ENCODE measurements at places on chromosomes 1 and 21.

GRCh38 chr1:224089583-224089982, 24.3 kb upstream of the FBXO28 start:
- DNase-seq, result no peak

DNA sequence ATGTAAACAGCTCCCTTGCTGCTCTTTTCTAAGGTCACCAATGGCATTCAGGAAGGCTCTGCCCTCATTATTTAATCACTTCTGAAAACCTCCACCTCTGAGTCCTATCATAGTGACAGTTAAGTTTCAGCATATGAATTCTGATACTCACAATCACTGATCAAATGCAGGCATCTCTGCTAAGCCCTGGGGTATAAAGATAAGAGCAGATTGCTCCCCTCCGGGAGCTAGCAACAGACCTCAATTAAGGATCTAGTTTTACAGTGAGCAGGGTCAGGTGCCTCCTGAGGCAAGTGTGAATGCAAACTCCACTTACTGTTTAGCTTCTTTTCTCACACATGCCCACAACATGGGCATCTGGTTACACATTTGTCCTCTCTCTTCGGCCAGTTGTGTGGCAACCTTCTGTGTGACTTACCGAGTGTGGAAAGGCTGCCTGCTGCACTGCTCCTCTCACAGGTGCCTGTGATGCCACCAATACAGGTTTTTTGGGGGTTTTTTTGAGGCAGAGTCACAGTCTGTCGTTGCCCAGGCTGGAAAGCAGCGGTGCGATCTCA, 15.0 kb downstream of the IL10RB start:
- DNase-seq, result no peak

GRCh38 chr1:116908820-116909511, 750 bp upstream of the PTGFRN start:
- no peak for DNase-seq

GRCh38 chr1:84410328-84411095, 12.2 kb downstream of the DNASE2B start:
- no peak for DNase-seq

DNA sequence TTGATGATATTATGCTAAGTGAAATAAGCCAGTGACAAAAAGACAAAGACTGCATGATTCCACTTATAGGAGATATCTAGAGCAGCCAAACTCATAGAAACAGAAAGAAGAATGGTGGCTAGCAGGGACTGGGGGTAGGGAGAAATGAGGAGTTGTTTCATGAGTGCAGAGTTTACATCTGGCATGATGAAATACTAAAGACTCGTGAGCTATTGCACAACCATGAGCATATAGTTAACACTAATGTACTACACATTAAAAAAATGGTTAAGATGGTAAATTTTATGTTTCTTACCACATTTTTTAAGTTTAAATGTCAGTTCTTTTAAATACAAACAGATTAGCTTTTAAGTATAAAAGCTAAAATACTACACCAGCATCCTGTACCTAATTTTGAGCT, 57.8 kb downstream of the ESRRG start:
- DNase-seq, result no peak

GRCh38 chr1:30806381-30807317, 49.1 kb upstream of the LAPTM5 start:
- no peak for DNase-seq

DNA sequence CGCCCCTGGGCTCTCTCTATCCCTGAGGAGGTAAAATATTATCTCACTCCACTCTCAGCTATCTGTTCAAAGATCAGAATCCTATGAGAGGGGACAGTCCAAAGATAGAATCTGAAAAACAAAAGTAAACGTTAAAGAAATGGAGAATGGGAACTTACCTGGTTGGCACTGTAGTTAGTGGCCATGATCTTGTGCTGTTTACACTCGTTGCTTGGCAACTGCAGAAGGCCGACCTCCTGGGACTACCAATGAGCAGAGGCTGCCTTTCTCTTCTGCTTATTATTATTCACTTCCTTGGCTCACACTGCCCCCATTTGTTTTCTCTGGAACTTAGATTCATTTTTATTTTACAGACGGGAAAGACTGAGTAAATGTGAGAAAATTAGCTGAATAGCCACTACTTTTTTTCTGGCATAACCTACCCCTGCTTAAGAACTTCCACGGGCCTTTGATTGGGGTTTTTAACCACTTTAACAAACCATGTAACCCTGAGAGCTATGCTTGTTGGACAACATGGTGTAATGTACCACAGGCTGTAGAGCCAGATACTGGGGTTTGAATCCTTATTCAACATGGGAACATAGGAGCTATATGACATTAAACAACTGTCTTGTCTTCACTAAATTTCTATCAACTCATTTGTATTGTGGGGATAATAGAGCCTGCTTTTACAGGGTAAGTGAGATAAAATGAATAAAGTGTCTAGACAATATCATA, at the start of gene CFAP126:
TSS of gene CFAP126 (minus strand) at position 193 of the 717 bp plus-strand sequence. CDS start at position 185, 8 bp downstream.
- no peak for DNase-seq

DNA sequence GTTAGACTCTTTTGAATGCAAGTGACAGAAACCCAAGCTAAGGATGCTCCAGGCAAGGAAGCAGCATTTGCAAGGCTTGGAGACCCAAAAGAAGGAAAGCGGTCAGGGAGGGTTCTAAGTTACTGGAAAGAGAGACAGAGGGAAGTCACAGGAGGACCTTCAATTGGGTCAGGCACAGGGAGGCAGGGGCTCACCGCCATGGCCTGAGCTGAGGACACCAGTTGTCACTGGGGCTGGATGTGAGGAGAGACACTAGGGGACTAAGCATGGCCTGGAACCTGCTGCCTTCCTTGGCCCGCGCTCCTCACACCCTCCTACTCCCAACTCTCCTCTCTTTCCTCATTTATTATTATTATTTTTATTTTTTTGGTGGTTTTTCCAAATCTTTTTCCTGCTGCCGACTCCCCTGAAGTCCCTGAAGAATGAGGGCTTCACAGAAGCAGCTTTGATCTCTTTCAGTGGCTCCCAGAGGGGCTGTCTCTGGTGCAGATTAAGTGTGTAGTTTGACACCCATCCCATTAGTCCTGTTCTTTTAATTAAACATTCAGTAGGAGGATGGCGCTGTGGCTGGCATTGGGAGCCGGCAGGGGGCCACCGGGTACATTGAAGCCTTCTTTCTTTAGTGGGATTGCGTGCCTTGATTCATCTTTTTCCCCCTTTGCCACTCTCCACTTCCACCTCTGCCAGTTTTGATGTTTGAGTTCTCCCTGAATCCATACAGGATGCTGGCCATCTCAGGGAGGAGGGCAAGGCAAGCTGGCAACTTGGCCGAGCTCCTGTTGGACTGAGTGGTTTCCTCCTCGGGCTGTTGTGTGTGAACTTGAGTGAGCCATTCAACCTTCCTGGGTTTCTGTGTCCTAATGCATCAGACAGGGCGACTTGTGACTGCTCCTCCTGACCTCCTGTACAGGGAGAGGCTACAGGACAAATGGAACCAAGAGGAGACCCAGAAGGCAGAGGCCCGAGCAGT, 59.3 kb downstream of the MDM4 start:
- DNase-seq, result no peak

DNA sequence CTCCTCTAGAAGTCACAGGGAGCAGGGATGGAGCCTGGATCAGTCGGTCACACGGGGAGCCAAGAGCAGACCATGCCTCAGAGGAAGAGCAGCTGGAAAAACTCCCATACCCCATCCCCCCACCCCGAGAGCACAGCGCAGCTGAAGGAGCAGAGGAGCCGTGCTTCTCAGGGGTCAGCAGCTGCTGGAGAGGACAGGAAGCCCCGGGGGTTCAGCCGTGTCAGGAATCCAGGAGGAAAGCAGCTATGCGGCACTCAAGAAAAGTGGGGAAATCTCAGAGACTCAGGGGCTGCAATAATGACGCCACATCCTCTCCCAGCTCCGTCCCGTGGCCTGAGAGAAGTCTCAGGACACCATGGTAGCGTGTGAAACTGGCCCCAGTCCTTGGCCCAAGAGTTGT, 102.3 kb downstream of the NPHP4 start:
- DNase-seq, result no peak

GRCh38 chr1:219125342-219125741, 48.3 kb upstream of the LYPLAL1 start:
- DNase-seq, result no peak

- peak; percentile 45 for DNase-seq
Observed at GRCh38 chr1:91124989-91125417, 103.2 kb upstream of the ZNF644 start.

- no peak for DNase-seq
Observed at GRCh38 chr1:38062361-38063288, 16.0 kb upstream of the POU3F1 start.

- DNase-seq, result no peak
Observed at GRCh38 chr21:37047079-37047478, 25.8 kb downstream of the PIGP start.

GRCh38 chr1:62131093-62131725, 63.4 kb upstream of the L1TD1 start:
- DNase-seq, result no peak

DNA sequence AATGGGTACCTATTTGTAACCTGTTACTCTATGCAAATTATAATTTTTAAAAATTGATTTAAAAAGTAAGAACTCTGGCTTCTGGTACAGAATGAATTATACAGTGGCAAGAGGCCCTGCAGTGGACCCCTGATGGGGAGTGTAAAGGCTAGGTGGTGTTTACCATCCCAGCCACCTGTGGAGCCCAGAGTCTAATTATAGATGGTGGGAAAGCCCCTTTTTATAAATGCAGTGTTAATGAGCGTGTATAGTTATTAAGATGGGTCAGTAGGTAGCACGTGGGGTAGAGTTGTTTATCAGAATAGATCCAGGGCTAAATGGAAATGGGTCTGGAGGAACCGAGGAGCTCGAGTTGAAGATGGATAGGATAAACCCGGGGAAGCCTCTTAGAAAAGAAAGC, 13.9 kb upstream of the PRELP start:
- no peak for DNase-seq

GRCh38 chr1:48853006-48853405, 76.3 kb upstream of the BEND5 start:
- no peak for DNase-seq

- DNase-seq, result no peak
Observed at GRCh38 chr1:21095976-21096375, 80.7 kb downstream of the EIF4G3 start.

- no peak for DNase-seq
Observed at GRCh38 chr1:15506831-15507230, 17.2 kb downstream of the CASP9 start.
